ENCODE measurements at places on chromosomes 16 and 17.

GRCh38 chr17:12320286-12320685 lies 299.6 kb downstream of the MAP2K4 start:
- no peak for DNase-seq

GRCh38 chr17:70041061-70041460 lies 34.0 kb upstream of the KCNJ16 start:
- DNase-seq = no peak

DNA sequence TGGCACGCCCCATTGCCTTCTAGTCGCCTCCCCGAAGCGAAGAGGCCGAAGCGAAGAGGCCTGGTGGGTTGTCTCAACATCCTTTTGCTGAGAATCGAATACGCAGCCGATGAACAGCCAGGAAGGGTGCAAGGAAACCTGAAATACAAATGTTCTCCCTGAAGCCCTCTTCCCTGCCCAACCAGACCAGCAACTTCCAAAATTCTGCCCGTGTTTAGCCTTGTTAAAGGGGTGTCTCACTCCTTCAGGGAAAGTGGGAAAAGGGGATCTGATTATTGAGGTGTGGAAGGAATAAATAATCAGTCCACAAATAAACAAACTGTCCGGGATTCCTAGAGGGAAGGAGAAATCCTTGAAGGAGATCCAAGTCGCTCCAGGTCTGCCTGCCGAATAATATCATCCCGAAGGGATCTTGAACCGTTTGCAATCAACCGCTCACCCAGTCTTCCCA lies 1.4 kb upstream of the FOXC2 start:
- no peak for DNase-seq

DNA sequence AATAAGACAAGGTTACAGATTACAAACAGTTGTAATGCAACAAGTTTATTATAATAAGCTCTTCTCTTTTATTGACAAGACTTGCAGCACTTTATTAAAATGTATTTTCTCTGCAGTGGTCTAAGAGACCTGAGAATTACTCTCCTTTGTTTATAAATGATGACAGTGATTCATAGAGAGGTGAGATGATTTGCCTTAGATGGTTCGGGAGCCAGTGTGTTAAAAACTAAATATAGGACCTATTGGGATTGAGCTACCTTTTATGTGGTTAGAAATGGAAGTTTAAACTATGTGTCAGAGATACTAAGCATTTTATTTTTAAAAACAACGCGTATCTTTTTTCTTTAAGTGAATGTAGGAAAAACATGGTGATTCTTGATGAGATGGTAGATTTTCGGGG lies 2.9 kb upstream of the KRTAP3-3 start:
- no peak for DNase-seq

DNA sequence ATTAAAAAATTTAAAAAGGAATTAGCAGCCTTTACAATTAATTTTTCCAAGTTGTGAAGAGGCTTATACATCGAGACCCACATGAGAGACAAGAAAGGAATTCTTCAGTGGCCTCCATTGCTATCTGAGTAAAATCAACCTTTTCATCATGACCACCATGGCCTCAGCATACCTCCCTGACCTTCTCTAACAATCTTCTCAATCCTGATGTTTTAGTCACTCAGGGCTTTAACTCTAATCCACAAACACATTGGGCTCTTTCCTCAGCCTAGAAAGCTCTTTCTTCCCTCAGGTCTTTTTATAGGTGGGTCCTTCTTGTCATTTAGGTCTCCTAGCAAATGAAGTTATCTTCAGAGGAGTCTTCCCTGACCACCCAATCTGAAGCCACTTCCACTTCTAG lies 46.4 kb downstream of the SPOP start:
- no peak for DNase-seq

DNA sequence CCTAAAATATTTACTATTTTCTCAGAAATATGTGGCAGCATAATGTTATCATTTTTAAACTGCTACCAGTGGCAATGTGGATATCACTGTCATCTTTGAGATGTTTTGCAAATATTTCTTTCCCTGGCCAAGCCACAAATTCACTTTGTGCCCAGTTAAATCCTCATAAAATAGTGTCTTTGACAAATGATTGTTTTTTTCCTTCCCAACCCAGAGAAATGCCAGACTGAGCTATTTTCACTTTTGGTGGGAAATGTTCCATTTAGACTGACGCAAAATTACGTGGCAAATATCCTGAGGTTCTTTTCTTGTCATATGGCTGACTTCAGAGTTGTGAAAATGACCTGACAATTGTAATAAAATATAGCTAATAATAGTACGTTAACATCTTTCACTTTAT lies 807.0 kb upstream of the SOX9 start:
- no peak for DNase-seq

GRCh38 chr16:87412371-87412995 lies 20.3 kb downstream of the MAP1LC3B start:
- no peak for DNase-seq

GRCh38 chr17:30232824-30233427 lies 2.6 kb downstream of the SLC6A4 start:
- DNase-seq = no peak

- DNase-seq = peak; percentile 62
These were observed at the start of gene RPL19 for GRCh38 chr17:39200070-39200879. Gene RPL19 (plus strand): TSS chr17:39200283. CDS start chr17:39200345, 62 bp downstream.

DNA sequence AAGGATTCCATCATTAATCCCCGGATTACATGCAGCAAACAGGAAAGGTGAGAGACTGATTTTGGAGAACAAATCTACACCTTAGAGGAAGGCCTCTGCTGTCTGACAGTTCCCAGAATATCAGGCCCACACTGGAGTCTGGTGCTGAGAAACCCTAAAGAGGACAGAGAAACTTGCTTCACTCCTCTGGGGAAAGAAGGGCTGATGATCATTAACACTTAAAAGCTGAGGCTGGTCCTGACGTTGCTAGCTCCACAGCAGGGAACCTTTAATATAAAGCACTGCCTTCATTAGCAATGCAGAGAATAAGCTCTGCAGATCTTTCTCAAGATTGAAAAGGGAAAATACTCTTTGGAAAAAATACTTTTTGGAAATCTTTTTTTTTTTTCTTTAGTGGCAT lies 1472.4 kb upstream of the GOT2 start:
- no peak for DNase-seq

GRCh38 chr17:78859051-78859450 lies 18.4 kb upstream of the USP36 start:
- DNase-seq = no peak

GRCh38 chr17:76106703-76107102 lies 3.1 kb upstream of the EXOC7 start:
- DNase-seq = no peak

DNA sequence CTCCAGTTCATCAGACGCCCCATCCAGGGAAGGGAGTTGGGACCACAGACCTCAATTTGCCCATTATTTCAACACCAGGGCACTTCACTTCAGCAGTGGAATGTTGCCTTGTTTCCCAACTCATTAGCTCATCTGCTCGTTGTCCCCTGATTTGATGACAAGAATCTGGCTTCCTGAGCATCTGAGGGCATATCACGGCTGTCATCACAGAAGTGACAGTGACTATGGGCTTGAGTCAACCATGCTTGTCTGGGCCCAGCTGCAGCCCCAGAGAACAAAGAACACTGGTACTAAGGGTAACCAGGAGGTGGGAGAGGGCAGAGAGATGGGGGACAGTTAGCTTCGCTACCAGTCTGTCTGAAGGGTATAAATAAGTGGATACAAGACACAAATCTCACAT lies 266.0 kb upstream of the SDK2 start:
- no peak for DNase-seq

DNA sequence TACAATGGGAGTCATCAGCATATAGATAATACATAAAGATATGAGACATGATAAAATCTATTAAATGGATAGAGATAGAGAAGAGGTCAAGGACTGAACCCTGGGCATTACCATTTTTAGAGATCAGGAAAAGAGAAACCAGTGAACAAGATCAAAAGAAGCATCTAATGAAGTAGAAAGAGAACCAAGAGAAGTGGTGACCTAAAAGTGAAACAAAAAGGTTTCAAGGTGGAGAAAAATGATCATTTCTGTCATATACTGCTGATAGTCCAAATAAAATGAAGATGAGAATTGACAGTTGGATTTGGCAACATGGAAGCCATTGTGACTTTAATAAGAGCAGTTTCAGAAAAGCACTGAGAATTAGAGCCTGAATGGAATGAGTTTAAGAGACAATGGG lies 165.1 kb downstream of the PPM1E start:
- DNase-seq = no peak

DNA sequence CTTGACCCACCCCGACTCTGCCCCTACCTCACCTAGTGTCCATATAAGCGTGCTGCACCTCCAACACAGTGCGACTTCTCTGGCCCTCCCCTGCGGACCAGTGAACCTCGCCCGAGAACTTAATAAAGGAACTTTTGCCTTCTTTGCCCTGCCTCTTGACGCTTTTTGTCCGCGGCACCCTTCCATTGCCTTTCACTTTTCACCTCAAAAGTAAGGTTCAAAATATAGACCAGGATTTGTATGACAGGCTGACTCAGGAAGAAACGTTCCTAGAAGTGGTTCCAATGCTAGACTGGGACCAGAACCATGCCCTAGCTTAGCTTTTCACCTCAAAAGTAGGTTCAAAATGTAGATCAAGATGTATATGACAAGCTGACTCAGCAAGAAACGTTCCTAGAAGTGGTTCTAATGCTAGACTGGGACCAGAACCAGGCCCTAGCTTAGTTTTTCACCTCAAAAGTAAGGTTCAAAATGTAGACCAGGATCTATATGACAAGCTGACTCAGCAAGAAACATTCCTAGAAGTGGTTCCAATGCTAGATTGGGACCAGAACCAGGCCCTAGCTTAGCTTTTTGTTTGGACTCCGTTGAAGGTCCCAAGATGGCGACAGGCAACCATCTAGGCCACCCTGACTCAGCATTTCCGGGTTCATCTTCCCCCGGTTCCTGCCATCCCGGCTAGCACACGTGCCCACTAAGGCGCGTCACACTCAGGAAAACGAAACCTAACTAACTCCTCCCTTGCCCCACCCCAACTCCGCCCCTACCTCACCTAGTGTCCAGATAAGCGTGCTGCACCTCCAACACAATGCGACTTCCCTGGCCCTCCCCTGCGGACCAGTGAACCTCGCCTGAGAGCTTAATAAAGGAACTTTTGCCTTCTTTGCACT lies 51.0 kb upstream of the TMEM97 start:
- no peak for DNase-seq

- no peak for DNase-seq
These were observed 634.6 kb upstream of the SOX9 start for GRCh38 chr17:71486261-71486660.

DNA sequence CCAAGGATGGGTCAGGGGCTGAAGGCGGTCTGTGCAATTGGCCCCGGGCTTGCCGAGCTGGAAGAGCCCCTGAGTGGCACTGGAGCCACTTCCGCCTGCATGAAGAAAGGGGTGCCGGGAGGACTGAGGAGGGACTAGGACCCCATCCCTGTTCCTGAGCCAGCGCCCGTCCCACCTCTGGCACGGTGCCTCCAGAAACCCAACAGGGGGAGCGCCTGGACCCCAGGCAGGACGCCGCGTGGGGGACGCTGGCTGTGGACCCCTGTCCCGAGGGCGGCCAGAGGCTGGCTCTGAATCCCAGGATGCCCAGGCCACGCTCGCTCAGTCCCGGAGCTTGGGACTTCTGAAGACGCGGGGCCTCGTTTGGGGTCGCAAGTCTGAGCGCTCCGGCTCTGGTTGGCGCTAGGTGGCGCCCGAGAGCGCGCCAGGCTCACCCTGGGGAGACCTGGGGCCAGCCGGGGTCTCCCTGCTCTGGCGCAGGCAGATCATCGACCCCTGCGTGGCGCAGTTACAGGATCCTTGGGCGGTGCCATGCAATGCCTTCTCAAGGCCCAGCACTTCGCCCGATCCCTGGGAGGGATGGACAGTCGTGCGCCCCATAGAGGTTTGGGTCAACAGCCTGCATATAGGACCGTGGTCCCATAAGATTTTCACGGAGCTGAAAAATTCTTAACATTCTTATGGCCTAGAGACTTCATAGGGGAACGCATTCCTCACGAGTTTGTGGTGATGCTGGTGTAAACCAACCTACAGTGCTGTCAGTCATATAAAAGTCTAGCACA lies 58.5 kb upstream of the CREBBP start:
- DNase-seq = peak; percentile 17

- no peak for DNase-seq
These were observed 30.0 kb upstream of the USP22 start for GRCh38 chr17:21072745-21073197.

DNA sequence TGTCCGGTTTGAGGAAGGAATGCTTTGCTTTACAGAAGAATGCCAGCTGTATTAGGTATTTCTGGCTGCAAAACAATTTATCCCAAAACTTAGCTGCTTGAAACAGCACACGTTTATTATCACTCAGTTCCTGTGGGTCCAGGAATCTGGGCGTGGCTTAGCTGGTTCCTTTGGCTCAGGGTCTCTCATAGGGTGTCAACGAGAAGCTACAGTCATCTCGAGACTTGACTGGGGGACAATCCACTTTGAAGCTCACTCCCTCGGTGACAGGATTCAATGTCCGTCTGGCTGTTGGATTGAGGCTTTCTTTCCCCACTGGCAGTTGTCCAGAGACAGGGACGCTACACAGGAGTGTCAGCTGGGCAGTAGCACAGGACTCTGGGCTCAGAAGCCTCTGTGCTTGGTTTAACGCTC lies 9.6 kb upstream of the RHBDF2 start:
- DNase-seq = no peak

DNA sequence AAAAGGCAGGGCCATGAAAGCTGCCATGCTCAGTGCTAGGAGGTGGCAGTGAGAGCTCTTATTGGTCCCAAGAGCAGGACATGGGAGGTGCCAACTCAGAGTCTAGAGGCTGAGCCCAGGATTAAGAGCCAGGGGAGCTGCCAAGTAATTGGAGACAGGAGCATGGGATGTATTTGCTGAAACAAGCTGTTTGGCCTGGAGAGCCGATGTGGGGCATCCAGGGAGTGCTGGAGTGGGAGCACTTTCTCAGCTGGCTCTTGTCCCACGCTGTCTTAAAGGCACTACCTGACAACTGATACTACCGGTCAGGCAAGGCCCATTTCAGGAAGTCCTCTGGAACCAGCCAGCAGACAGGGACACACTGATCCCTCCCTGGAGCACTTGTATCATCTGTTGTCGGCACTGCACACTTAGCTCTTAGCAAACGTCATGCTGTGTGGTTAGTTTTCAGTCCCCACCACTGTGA lies 19.3 kb downstream of the ANKFN1 start:
- no peak for DNase-seq

GRCh38 chr17:78840780-78841611 lies at the start of gene USP36:
Gene USP36 (minus strand): TSS chr17:78840814. CDS start chr17:78836363, 4,451 bp downstream.
- DNase-seq = peak; percentile 99

GRCh38 chr16:15513156-15513555 lies 78.8 kb downstream of the BMERB1 start:
- DNase-seq = no peak

DNA sequence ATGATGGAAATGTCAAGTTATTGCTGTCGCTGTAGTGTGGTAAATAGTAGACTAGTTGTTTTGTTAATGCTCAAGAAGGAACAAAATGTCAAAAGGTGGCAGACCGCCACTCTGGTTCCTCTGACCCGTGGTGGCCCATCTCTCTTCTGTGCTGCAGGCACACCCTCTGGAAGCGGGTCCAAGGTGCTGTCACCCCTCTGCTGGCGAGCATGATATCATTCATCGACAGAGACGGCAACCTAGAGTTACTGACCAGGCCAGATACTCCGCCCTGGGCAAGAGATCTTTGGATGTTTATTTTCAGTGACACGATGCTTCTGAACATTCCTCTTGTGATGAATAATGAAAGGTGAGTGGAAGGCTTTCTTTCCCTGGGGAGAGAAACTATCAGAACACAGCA lies 56.8 kb upstream of the ENDOV start:
- no peak for DNase-seq

GRCh38 chr16:7921345-7921744 lies 588.7 kb downstream of the RBFOX1 start:
- DNase-seq = no peak

GRCh38 chr17:60358606-60359225 lies 33.2 kb downstream of the USP32 start:
- DNase-seq = no peak

Measured in stimulated activated CD8-positive, alpha-beta memory T cell treated with anti-CD3 and anti-CD28 coated beads, Interleukin-15, amount 100 ng/mL, for 4 hours (primary cell).